ENCODE measurements at places on chromosomes 4 and X.

DNA sequence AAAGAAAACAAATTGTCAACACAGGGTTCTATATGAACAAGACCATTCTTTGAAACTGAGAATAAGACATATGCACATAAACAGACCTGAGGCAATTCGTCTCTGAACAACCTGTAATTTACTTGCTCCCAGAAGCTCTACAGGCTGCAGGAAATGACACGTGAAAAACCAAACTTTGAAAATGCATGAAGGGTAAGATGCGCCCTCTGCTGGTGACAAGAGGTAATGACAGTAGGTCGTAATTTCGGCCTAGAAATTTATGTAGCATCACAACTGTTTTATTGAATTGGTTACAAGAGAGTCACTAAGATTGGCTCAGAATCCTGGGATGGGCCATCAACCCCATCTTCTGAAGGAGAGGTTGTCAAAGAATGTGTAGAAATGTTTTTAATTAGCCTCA, 276.5 kb downstream of the PPP4R3C start:
- peak; percentile 24 for DNase-seq

- DNase-seq: no peak
These were observed 123.5 kb upstream of the FAT4 start for GRCh38 chr4:125191232-125191631.

DNA sequence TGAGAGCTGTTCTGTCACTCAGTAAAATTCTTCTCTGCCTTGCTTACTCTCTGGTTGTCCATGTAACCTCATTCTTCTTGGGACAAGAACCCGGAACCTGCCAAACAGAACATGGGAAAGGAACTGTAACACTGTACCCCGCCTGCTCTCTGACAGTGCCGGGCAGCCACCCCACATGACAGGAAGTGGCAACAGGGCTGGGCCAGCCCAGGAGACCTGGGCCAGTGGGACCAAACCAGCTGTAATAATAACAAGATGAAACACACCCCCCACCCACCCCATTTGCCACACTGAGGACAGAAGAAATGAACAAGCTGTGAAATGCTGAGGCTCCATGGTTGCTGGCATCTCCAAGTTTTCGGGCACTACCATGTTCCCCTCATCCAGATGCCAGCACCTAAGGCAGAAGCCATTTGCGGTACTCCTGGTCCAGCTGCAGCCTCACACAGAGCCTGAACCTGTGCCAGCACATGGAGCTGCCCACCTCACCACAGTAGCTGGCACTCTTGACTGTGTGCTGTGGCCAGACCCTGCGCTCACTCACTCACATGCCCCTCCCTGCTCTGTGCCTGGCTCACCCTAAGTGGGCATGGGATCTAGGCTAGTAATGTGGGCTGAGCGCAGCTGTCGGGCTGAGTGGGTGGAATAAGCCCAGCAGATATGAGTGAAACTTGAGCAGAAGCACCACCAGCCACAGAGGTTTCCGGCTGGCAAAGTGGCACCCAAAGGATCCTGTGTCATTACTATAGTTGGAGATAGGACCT, 126.2 kb upstream of the UGT8 start:
- no peak for DNase-seq

GRCh38 chr4:99062120-99062519, 26.5 kb downstream of the ADH5 start:
- no peak for DNase-seq

- no peak for DNase-seq
These were observed 39.4 kb upstream of the SHROOM4 start for GRCh38 chrX:50853399-50853798.

DNA sequence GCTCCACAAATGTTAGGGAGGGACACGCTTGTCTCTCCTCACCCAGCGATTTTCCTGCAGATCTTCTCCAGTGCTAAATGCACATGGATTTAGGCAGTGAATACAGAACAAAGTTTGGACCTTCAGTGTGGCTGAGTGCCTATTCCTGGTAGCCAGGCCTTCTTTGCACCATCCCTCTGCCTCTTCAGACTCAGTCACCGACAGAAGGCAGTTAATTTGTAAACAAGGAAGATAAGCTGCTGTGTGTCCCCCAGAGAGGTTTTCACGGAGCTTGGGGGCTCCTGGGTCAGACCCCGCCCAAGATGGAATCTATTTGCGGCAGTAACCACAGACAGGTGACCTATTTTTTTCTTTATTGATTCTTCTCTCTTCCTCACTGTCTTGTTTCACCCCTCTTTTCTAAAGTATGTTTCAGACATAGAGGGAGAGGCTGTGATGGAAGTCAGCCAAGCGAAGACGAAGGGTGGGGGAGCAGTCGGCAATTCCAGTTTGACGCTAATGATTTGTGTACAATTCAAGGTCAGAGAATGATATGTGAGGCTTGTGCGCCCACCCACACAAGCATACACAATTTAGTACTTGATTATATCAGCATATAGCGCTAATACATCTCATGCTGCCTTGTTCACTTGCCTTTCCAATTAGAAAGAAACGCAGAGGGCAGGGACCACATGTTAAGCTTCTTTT, 200.8 kb downstream of the MGST2 start:
- DNase-seq: no peak

GRCh38 chrX:12999422-12999821, 24.5 kb downstream of the TMSB4X start:
- DNase-seq: no peak

- peak; percentile 42 for DNase-seq
These were observed 7.9 kb downstream of the CXCL6 start for GRCh38 chr4:73844345-73844744.

DNA sequence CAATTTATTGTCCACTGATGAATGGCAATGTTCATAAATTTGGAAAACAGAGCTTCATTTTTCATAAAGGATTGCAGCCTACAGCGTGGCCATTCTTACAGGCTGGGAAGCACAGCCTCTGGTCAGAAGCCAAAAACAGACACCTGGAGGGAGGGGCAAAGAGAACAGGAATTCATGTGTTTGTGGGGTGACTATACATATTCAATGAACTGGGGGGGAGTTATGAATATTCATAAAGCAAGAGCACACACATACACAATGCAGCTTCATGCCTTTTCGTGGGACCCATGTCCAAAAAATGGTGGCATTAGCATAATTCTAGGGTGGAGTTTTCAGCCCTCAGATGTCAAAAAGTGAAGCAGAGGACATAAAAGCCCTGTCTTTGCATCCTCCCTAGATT, 173.3 kb downstream of the VEGFC start:
- DNase-seq: no peak
